ENCODE measurements at places on chromosomes 16 and 17.

DNA sequence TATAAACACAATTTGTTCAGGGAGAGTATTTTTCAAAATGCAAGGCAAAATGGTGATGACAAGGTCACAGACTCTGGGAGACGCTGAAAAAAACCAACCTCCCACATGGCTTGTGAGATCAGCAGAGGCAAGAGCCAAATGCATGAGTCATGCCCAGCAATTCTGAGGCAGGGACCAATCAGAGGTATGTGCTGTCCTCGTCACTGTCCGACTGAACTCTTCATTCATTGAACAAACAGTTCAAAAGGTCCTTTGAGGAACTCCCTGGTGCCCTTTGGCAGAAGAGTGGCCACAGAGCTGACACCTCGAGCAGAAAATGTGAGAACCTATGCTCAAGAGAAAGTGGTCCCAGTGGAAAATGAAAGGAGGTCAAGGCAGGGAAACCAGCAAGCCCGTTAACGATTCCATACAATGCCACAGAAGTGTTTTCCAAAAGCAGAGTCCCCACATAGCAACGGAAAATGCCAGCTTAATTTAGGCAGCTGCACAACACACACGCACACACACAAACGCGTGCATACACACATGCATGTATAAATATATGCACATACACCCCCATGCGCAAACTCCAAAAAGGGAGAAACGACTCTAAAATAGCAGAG is 50.9 kb downstream of the CDH11 start:
- no peak for DNase-seq

DNA sequence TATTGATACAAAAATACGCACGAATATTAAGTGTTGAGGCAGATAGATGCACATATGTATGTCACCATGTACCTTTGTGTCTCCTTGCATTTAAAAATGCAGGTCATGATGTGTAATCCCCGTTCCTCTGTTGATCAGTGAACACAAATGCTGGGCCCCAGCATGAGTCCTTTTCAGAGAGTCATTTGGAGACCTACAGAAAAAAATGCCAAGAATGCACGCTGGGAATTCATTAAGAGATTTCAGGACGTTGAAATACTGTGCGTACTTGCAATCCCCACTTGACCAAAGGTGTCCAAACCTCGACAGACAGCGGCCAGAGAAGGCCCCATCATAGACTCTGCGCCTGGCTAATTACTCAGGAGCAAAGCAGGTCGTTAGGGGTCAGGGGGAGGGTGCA is 496.0 kb downstream of the MAF start:
- DNase-seq, result no peak

DNA sequence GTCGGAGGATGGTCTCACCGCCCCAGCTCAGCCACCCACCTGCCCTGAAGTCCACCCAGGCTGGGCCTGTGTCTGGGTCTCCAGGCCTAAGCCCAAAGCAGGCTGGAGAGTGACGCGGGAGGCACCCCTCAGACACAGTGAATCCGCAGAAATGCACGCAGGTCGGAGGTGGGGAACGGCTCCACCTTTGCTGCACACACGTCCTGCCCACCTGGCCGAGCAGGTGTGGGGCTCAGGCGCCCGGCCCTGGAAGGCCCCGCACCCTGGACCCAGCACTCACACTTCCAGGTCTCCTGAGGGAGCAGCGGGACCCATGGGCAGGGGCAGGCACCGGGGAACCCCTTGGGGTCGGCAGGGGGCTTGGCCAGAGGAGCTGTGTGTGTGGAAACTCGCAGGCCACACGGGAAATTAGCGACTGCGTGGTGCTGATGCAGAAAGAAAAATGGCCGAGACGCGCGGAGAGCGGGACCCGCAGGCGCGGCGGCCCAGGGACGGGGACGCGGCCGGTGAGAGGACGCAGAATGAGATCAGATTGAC is 10.7 kb downstream of the CYBC1 start:
- DNase-seq, result no peak

DNA sequence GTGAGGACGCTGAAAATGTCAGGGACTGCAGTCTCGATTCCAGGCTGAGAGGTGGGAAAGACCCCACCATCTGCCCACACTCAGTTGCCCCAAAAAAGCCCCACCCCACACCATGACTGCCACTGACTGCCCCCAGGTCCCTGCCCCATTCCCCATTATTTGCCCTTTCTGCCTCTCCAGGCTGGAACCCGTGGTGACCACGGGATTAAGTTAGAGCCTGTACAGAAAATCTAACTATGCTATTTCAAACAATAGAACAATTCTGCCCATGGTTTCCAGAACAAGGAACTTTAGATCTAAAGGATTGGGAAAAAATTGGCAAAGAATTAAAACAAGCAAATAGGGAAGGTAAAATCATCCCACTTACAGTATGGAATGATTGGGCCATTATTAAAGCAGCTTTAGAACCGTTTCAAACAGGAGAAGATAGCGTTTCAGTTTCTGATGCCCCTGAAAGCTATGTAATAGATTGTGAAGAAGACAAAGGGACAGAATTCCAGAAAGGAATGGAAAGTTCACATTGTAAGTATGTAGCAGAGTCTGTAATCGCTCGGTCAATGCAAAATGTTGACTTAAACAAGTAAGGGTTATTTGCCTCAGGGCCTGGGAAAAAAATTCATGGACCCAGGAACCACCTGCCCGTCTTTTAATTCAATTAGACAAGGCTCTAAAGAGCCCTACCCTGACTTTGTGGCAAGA is 14.4 kb downstream of the FLYWCH1 start:
- DNase-seq, result no peak

DNA sequence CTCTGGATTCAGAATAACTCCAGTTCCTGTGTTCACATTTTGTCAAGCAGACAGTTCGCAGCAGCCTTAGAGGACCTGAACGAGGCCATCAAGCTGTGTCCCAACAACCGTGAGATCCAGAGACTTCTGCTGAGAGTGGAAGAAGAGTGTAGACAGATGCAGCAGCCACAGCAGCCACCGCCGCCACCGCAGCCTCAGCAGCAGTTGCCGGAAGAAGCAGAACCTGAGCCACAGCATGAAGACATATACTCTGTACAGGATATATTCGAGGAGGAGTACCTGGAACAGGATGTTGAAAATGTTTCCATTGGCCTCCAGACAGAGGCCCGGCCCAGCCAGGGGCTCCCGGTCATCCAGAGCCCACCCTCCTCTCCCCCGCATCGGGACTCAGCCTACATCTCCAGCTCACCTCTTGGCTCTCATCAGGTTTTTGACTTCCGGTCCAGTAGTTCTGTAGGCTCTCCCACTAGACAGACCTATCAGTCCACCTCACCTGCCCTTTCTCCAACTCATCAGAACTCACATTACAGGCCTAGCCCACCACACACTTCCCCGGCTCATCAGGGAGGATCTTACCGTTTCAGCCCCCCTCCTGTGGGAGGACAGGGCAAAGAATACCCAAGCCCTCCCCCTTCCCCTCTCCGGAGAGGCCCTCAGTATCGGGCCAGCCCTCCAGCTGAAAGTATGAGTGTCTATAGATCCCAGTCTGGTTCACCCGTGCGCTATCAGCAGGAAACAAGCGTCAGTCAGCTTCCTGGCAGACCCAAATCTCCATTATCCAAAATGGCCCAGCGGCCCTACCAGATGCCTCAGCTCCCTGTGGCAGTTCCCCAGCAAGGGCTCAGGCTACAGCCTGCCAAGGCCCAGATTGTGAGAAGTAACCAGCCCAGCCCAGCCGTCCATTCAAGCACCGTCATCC is 25.9 kb downstream of the CYB561 start:
- no peak for DNase-seq

DNA sequence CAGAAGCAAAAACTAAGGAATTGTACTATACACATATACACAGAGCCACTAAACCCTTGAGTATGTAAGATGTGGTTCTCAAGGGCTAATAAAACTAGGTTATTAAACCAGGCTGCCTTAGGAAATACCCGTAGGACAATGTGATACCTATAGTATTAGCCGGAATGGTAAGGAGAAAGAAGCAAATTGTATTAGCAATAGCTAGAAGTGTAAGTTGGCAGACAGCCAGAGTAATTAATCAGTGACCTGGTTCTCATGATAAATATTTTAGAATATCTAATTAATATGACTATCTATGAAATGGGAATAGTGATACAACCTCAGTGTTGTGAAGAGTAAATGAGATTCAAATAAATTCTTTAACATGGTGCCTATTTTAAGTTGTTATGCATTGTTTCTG is 18.6 kb downstream of the GDPD1 start:
- DNase-seq, result no peak

- no peak for DNase-seq
Measured at GRCh38 chr16:22008215-22009059, 526 bp downstream of the MOSMO start.

DNA sequence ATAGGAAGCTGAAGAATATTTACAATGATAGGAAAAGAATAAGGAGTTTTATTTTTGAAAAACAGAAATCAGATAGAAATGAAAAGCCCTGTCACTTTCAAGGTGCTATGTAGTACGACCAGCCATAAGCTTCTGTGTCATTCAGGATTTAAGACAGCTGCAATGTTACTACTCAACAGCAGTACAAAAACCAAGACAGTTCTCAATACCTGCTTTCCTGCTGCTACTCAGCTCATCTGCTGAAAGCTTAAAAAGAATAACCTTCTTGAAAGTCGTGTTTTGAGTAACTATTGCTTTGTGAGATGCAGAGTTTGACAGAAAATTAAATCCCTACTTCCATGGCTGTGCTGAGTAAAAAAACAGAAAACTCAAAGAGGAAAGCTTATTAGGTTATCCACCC is 8.7 kb downstream of the GRB2 start:
- DNase-seq, result no peak

- no peak for DNase-seq
Measured at GRCh38 chr16:70767377-70768202, 33.4 kb downstream of the VAC14 start.

- DNase-seq, result no peak
Measured at GRCh38 chr17:60277258-60277657, 114.7 kb downstream of the USP32 start.

DNA sequence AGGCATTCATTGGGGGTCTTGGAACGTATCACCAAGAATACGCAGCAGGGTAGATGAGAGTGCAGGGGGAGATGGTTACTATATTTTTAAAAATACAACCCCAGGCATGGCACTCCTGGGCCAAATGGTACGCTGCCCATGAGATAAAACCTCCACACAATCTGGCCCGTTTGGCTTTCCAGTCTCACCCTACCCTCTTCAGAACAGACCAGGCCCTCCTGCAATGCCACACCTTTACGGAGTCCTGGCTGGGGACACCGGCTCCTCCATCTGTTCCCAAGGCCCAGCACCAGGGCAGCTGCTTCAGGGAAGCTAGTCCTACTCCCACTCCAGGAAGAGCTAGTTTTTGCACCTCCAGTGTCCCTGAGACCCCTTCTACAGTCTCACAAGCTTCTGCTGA is 24.4 kb downstream of the SNN start:
- no peak for DNase-seq

DNA sequence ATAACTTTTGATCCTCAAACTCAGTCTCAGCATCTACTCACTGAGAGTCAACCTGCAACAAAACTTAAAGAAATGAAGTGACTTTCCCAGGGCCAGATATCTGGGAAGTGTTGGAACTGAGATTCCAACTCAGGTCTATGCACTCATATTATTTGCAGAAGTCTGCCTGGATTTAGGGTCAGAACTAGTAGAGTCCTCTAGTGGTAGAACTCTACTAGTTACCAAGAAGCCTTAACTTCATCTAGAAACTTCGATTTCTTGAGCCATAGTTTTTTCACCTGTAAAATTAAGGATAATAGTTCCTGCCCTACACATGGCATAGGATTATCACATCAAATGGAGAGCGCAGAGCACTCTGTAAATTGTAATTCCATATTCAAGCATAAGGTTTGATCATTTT is 23.4 kb upstream of the KRT24 start:
- DNase-seq, result no peak

GRCh38 chr17:16287563-16288027 is 65.7 kb downstream of the CENPV start:
- DNase-seq, result no peak

All from NCI-H526 treated with DMSO at 0.1 percent for 48 hours (cell line).